ENCODE measurements at places on chromosomes 13 and 19. TPM values are rescaled to one million over a fixed set of nuclear protein-coding genes. Genes with fewer than 3 reads are reported as not detected.

Gene DMKN
- total RNA-seq, result 31.6 TPM

Gene PNMA8A
- 9.1 TPM for total RNA-seq

Gene NHLRC3
- 5.0 TPM for total RNA-seq

Gene ZNF492
- total RNA-seq, result not detected

Gene EBI3
- total RNA-seq, result 5.0 TPM

Gene ZNF563
- not detected for total RNA-seq

Gene PLEKHG2
- total RNA-seq, result 147 TPM

Gene ZNF763
- total RNA-seq, result not detected

Gene LRRC25
- total RNA-seq, result not detected

Gene COX7A1
- total RNA-seq, result not detected

Gene CLIP3
- 0.73 TPM for total RNA-seq

Gene ANGPTL8
- total RNA-seq, result not detected

Gene TRAPPC2B
- 15.8 TPM for total RNA-seq

Gene ZFP28
- 4.1 TPM for total RNA-seq

Gene ENOX1
- 3.1 TPM for total RNA-seq

Gene ZNF628
- total RNA-seq, result 6.6 TPM

Gene ATP4B
- not detected for total RNA-seq
